Stimulated activated CD8-positive, alpha-beta memory T cell treated with anti-CD3 and anti-CD28 coated beads, Interleukin-15, amount 100 ng/mL, for 48 hours (primary cell): ENCODE measurements at places on chromosomes 16 and 17.

- DNase-seq, result no peak
Measured at GRCh38 chr17:65727246-65727645, 165.8 kb upstream of the AXIN2 start.

DNA sequence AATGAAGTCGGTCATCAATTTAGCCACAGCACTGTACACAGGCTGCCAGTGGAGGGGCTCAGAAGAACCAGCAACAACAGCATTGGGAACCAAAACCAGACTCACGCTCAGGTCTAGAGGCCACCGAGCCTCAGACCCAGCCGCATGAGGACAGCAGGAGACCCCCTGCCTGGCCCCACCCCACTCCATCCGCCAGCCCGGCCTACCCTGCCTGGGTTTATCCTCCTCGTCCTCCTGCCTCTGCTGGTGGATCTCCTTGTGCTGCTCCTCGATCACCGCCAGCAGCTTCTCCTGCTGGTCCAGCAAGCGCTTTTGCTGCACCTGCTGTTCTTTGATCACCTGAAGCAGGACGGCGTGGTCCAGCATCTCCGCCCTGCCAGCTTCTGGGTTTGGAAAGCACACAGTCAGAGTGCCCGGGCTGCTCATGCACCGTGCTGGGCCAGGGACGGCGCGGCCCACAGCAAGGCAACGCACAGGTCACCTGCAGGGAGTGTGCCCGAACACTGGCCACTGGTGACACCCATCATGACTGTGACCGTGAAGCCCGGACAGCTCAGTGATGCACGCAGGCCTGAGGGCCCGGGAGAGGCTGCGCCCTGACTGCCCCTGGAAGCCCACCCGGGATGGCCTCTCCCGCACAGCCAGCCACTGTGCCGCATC is 7.7 kb downstream of the NDUFAF8 start:
- DNase-seq, result no peak

- no peak for DNase-seq
Measured at GRCh38 chr16:27759301-27759871, 209.4 kb downstream of the KATNIP start.

DNA sequence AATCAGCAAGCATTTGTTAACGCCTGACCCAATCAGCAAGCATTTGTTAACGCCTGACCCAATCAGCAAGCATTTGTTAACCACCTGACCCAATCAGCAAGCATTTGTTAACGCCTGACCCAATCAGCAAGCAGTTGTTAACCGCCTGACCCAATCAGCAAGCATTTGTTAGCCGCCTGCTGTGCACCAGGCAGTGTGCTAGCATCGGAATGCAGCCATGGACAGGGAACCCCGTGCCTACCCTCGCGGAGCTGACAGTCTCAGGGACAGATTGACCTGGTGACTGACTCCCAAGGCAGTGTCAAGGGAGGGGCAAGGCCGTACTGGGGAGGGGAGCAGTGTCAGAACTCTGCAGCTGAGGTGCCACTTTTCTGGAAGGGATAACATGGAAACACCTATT is 66.9 kb downstream of the ABR start:
- no peak for DNase-seq

- DNase-seq, result no peak
Measured at GRCh38 chr17:30375661-30376060, 3.1 kb upstream of the CPD start.
